SK-N-MC (cell line): ENCODE measurements at places on chromosomes 11 and 22.
A peak's percentile ranks its signal among the peaks of the same experiment; 100 is the strongest.

- DNase-seq, result no peak
Observed at GRCh38 chr11:27406498-27407354, 43.7 kb upstream of the CCDC34 start.

DNA sequence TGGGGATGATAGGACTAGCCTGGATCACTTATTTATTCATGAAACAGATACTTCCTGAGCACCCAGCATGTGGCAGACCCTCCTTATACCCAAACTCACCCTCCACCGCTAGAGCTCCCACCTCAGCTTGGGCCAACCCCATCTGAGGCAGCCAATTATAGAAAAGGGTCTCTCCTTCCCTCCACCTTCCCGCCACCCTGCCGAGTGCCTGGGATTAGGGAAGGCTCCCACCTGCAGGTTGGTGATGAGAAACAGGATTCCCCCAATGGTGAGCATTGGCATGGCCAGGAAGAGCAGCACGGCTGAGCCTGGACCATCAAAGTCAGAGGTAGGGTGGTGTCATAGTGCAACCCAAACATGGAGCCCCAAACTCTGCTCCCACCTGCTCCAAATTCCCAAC lies 5.9 kb downstream of the SLC43A3 start:
- DNase-seq, result no peak

GRCh38 chr11:75562836-75563484 lies 907 bp downstream of the SERPINH1 start:
- no peak for DNase-seq

DNA sequence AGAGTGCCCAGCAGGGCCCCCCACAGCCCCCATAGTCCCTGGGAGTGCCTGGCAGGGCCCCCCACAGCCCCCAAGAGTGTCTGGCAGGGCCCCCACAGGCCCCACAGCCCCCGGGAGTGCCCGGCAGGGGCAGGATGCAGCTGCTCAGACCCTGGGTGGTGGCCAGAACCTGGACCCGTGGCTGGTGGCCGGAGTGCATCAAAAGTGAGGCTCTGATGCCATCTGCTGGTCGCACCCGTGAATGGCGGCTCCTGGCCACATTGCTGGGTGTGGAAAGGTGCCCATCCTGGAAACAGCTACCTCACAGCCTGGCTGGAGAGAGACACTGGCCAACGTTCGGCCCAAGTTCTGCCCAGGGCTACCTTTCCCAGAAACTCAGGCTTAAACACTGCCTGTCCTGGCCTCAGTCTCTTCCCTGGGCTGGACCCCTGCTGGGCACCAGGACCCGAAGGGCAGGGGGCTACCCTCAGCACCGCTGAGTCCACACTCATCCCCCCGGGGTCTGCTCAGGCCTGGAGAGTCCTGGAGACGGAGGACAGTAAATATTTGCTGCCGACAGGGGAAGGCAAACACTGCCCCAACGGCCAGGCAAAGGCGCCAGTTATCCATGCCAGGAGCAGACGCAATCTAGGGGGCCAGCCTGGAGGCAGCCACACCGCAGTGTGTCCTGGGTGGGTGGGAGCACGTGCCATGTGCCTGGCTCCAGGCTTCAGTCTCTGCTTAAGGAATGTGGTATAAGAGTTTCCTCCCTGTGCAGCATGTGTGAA lies 4.4 kb downstream of the INS start:
- DNase-seq, result no peak

- DNase-seq, result no peak
Observed at GRCh38 chr11:119763071-119763728, 34.2 kb upstream of the NECTIN1 start.

GRCh38 chr11:130703489-130704190 lies 212.6 kb downstream of the SNX19 start:
- DNase-seq, result no peak

- no peak for DNase-seq
Observed at GRCh38 chr11:29844701-29845379, 172.0 kb downstream of the KCNA4 start.

DNA sequence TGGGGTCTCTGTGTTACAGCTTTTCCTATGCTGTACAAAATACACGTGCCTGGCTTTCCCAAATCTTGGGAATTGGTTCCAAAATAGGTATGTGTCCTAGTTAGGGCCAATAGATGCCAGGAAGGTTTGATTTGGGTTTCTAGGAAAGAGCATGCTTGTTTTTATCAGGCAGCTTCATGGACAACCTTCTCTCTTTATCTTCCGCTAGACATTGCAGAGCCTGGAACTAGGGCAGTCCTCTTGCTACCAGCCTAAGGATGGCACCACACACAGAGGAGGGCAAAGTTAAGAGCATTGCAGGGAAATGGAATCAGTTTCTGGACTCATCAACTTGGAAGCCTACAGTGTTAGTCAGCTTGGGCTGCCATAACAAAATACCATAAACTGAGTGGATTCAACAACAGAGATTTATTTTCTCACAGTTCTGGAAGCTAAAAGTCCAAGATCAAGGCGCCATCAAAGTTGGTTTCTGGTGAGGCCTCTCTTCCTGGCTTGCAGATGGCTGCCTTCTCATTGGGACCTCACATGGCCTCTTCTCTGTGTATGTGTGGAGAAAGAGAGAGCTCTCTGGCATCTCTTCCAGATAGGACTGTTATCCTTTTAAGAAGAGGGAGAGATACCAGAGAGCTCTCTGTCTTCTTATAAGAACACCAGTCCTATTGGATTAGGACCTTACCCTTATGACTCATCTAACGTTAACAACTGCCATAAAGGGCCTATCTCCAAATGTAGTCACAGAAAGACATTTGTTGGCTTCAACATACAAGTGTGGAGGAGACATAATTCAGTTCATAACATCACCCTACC lies 27.3 kb upstream of the CREB3L1 start:
- DNase-seq, result no peak

DNA sequence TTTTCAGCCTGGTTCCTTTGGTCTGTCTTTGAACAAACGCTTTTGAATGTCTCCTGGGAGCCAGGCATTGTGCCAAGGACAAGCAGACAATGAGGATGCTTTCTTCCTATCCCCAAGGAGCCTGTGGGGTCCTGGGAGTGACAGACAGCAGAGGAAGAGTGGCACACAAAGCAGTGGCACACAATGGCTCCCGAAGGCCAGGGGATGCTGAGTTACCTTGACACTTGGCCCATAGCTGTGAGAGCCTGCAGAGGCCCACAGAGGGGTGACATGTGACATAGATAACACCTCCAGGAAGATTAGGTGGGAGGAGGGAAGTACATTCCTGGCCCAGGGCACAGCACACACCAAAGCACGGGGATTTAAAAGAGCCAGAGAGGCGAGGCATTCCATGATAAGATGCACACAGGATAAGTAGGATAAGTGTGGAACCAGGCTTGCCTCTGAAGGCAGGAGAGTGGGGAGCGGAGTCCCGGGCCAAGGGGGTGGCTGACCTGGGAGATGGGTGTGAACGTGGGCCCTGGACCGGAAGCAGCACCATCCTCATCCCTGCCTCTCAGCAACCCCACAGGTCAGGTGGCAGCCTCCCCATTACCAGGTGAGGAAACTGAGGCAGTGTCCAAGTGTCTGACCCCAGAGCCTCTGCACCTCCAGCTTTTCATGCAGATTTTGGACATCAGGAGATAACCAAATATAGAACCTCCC lies 6.3 kb downstream of the UPB1 start:
- no peak for DNase-seq

DNA sequence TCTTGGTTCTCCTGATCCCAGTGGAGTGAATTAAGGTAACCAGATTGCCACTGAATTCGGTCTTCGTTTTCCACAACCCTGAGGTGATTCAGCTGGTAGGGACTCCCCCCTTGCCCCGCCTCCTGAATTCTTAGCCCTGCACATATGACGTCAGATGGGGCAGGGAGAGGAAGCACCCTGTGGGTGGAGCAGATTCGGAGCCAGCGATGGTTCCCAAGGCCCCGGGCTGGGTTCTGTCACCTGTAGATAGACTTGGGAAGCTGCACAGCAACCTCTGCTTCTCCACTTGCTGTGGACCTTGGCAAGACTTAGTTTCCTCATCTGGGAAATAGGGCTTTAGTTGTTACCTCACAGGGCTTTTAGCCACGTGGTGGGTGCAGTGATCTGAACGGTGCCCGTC lies 67.8 kb downstream of the CTTN start:
- no peak for DNase-seq

DNA sequence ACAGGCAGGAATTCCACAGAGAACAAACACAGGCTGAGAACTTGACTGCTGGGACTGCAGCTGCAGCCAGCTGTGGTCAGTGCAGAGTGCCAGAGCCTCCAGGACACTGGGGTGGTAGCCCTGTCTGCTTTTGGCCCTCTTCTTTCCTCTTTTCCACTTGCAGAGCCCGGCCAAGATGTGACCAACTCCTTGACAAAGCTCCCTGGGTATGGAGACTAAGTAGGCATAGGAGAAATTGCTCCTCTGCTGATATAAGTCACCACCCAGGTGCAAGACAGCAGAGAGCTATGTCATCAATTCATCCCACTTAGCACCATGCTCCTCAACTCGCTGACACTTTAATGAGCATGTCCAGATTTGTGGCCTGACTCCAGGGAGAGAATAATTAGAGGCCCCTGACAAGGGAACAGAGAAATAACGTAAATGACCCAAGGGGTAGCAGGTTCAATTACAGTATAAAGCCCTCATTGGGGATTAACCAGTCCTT lies 369.4 kb upstream of the B3GAT1 start:
- no peak for DNase-seq

- DNase-seq, result peak; percentile 96
Observed at GRCh38 chr11:119584193-119585042, 144.6 kb downstream of the NECTIN1 start.

- DNase-seq, result no peak
Observed at GRCh38 chr11:125280646-125281045, 116.1 kb downstream of the PKNOX2 start.

GRCh38 chr11:44885065-44885810 lies 65.4 kb downstream of the TP53I11 start:
- no peak for DNase-seq

DNA sequence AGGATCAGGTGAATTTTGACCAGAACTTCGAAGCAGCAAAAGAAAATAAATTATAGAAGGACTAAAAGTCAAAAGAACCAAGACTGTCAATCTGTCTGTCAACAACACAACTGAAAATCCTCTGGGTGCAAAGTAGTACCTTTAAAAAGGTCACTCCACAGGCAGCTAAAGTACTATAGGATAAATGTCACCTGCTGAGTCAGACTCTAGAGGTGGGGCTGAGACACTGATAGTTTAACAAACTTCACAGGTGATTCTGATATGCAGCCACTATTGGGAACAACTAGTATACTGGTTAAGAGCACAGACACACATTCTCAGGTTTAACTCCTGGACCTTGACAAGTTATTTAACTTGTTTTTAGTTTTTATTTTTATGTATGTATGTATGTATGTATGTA lies 107.3 kb downstream of the FCHSD2 start:
- DNase-seq, result no peak

- DNase-seq, result no peak
Observed at GRCh38 chr11:102572554-102573220, 42.1 kb upstream of the MMP7 start.

DNA sequence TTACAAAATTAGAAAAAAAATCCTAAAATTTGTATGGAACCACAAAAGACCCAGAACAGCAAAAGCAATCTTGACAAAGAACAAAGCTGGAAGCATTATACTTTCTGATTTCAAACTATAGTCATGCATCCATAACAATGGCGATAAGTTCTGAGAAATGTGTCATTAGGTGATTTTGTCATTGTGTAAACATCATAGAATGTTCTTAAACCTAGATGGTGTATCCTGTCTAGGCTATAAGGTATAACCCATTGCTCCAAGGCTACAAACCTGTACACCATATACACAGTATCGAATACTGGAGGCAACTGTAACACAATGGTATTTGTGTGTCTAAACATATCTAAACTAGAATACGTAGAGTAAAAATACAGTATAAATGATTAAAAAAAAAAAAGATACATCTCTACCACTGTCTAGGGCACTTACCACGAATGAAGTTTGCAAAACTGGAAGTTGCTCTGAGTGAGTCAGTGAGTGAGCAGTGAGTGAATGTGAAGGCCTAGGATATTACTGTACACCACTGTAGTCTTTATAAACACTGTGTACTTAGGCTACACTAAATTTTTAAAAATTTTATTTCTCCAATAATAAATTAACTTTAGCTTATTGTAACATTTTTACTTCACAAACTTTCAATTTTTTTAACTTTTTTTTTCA lies 18.1 kb upstream of the SC5D start:
- no peak for DNase-seq

GRCh38 chr22:38238519-38239071 lies 34.2 kb downstream of the TMEM184B start:
- no peak for DNase-seq

DNA sequence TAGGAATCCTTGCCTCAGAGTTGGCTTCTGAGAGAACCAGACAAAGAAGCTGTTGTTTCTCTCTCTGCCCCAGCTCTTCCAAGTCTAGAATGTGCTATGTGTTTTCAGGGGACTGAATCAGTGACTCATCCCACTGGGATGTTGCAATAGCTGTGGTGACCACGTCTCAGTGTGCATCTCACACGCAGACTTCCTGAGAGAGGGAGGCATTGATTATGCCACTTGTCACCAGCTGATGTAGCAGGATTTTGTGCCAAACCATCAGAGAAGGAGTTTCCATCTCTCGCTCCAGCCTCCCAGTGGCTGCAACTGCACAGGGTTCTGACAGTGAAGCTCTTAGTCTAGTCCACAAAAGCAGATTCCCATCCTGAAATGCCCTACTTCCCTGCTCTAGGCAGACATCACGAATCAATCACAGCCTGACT lies 455.8 kb downstream of the MIAT start:
- no peak for DNase-seq

DNA sequence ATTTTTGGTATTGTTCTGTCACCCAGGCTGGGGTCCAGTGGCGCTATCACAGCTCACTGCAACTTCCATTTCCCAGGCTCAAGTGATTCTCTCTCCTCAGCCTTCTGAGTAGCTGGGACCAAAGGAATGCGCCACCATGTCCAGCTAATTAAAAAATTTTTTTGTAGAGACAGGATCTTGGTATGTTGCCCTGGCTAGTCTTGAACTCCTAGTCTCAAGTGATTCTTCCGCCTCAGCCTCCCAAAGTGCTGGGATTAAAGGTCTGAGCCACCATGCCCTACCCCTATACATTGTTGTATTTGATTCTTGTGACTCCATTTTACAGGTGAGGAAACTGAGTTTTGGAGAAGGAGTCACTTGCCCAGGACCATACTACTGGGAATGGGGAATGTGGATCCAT lies 11.9 kb downstream of the KIAA1671 start:
- no peak for DNase-seq

- DNase-seq, result no peak
Observed at GRCh38 chr11:85651118-85651517, 3.4 kb downstream of the TMEM126A start.

- DNase-seq, result no peak
Observed at GRCh38 chr11:117855186-117855845, 21.1 kb downstream of the FXYD6 start.

DNA sequence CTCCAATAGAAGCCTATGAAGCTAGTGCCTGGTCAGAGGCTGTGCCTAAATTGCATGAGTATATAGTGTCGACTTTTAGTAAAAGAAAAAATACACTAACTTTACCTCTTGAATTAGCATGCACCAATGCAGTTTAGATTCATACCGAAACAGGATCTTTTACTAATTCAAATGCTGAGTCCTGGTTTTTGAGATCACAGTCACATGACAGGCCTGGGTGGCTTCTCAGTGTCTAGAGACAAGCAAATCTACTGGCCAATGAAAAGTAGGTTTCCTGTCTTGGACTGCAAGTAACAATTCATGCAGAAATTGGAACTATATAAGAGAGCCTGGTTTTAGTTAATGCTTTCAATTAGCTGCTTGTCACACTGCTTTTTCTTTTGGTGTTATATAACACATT lies 7.2 kb downstream of the ARHGEF12 start:
- DNase-seq, result no peak
